Stimulated activated CD8-positive, alpha-beta memory T cell treated with anti-CD3 and anti-CD28 coated beads, Interleukin-2, amount 100 ng/mL, for 1 hour (primary cell): ENCODE measurements at places on chromosomes 7 and 10.

DNA sequence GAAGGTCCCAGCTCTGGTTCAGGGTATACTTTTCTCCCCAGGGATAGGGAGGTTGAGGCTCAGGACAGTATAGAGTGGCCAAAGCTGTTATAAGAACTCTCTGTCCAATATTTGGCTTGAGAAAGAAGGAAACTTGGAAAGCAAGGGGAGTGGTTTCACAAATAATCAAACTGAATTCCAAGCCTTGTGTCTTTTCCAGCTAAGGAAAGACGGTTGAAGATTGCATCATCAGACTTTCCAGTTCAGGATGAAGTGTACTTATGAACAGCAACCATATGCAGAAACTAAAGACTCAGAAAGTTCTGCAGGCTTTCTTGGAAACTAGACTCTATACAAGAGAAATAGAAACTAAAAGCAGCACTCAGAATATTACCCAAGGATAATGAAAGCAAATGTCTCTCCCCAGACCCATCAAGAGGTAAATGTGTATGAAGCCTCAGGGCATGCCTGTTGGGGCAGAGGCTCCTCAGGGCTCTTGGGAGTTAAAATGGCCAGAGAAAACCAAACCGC is 46.4 kb downstream of the RAMP3 start:
- no peak for DNase-seq

GRCh38 chr7:8261711-8262695 is at the start of gene ICA1:
ICA1 (minus strand) TSS chr7:8262167; CDS start chr7:8235926, 26,241 bp downstream.
- DNase-seq, result no peak

- no peak for DNase-seq
These were observed 11.2 kb upstream of the GRID1 start for GRCh38 chr10:86377797-86378146.

- no peak for DNase-seq
These were observed 166.2 kb upstream of the CACNA2D1 start for GRCh38 chr7:82609746-82610145.

GRCh38 chr7:112079673-112080072 is 126.5 kb downstream of the DOCK4 start:
- DNase-seq, result no peak

- DNase-seq, result no peak
These were observed 12.5 kb upstream of the COL13A1 start for GRCh38 chr10:69789164-69789576.

DNA sequence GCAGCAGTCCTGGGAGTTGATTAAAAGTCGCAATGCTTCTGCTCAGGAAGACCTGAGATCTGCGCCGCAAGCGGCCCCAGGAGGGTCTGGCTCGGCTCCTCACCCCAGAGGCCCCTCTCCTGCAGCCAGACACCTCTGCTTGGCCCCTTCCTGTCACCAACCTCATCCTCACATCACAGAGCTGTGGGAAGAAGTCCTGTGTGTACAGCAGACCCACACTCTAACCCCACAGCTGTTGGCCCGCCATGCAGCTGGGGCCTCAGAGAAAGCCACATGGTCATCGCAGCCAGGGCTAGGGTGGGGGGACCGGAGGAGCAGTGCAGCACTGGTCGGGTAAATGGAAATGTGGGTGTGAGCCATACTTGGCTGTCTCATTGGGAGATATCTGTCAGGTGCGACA is 97.7 kb downstream of the RGS10 start:
- no peak for DNase-seq

DNA sequence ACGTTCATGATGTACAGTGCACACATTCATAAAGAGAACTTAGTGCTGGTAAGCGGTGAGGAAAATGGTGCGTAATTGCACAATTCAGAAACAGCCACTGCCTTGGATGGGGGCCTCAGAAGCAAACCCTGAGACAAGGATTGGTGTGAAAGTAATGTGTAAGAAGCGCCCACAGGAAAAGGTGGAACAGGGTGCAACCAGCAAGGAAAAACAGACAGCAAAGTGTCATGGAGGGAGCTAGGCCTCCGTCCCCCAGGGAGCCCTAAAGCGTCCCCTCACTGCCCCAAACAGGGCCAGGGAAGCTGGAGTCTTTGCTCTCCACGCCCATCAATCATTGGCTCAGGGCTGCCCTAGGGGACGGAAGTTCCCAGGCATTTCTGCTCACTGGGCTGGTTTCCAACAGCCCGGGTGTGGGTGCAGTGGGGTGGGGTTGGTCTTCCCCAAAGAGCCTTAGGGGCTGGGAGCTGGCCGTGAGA is 9.6 kb upstream of the C10orf105 start:
- DNase-seq, result no peak

- no peak for DNase-seq
These were observed 166.0 kb upstream of the MDFIC start for GRCh38 chr7:114755856-114756255.

GRCh38 chr7:39882148-39882784 is 67.8 kb upstream of the CDK13 start:
- DNase-seq, result no peak

GRCh38 chr10:103767756-103768155 is 87.6 kb downstream of the SH3PXD2A start:
- no peak for DNase-seq

GRCh38 chr7:110766864-110767263 is 324.1 kb upstream of the LRRN3 start:
- no peak for DNase-seq

- DNase-seq, result no peak
These were observed 55.3 kb downstream of the RASGEF1A start for GRCh38 chr10:43211431-43212042.

DNA sequence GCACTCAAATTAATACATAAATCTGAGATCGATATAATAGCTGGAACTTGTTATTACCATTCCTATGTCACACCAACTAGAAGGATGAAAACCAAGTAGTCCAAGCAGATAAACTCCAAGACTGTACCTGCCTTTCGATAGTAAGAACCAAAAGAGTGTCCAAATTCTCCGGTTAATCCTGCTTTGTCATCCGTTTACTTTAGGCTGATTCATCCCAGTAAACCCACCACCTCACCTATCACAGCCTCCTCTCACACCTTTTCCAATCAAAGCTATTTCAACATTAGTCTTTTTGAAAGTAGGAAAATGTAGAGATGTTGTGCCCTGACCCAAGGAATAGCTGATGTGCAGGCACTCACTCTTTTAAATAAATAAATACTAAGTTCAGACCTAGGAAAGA is 177.2 kb downstream of the CTNNA3 start:
- DNase-seq, result no peak

- no peak for DNase-seq
These were observed 168.8 kb downstream of the TMEM26 start for GRCh38 chr10:61284222-61284890.

DNA sequence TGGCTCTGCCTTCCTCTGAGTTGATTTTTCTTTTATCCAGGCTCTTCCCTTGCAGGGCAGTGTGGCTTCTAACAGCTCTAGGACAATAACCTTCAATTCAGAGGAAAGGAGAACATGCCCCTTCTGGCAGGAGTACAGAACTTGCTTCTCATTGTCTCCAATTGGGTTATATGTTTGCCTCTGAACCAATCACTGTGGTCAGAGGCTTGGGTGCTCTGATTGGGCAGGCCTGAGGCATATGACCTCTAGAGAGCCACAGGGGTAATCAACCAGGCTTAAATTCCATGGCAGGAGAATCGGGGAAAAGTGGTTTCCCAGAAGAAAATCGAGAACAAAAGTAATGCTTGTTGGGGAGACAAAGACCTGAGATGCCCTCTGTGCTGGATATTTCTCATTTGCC is 240.0 kb downstream of the REEP3 start:
- no peak for DNase-seq

GRCh38 chr7:25448301-25448700 is 220.0 kb upstream of the NPVF start:
- DNase-seq, result no peak

DNA sequence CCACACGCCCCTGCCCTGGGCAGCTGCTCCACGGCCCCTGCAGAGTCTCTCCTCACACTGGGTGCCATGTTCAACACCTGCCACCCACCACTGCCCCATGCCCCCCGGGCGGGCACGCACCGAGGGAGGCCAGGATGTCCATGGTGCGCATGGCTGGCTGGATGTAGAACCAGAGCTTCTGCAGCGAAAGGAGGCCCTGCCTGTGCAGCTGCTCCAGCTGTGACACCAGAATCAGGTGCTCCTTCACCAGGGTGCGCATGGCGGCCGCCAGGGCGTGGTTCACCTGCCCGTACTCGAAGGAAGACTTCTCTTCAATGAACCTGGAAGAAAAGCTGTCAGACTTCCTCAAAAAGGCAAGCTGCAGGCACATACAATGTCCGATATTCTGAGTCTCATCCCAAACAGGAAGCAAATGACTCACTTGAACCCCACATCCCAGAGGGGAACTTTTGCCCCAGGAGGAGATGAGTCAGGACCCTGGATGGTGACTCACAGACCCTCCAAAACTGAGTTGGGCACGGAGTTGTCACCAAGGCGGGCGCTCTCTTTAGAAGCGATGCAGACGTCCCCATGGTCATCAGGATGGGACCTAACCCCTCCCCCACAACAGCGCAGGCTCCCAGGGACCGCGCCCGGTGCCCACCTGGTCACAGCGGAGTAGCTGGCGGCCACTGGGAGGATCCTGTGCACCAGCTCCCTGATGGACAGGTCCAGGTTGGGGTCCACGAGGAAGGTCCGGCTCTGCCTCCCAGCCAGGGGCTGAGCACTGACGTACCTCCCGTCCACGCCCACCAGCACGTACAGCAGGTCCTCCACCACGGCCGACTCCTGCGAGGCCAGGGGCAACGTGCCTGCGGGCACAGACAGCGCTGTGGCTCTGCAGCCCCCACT is 15.5 kb downstream of the TUBGCP2 start:
- DNase-seq, result no peak

DNA sequence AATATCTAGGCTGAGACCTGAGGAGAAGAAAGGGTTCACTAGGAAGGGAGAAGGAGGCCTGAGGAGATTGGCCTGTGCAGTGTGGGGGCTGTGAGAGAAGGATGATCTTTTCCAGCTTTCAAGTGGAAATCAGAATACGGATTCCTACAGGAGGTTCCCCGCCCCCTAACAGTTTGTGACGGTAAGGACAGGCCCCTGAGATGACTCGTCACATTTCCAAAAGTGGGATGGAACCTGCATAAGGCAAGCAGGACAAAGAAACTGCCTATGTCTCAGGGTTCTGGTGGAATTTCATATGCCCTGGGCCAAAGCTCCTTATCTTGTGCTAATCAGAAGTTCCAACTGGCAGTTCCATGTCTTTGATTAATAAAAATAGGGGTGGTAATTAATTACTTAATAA is 275.6 kb downstream of the SNX10 start:
- no peak for DNase-seq

DNA sequence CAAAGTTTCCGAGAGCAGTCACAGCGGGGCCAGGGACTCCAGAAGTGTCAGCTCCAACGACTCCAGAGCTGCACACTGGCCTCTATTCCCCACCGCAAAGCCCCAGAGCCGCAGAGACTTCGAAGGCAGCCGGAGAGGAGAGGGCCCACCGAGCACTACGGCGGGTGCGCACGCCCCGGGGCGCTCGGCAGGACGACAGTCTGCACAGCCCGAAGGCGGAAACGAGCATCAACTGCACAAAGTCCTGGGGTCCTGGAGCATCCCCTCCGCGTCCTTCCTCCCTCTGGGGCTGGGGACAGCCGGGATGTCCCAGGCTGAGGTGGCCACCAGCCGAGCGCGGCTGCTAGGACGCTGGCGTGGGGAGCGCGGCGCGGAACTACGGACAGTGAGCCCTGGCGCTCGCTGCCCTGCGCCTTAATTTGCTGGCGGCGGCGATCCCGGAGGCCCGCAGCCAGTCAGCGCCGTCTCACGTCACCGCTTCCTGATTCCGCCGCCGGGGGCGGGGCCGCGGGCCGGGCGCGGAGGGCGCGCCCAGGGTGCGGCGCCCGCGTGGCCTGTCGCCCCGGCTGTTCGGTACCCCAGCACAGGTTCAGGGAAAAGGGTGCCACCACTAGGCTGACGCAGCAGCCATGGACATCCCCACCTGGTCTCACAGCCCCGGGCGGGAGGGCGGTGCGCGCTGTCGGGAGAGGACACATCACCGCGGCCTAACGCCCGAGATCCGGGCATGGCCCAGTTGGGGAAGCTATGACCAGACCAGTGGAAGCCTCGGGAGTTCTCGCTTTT is at the start of gene TBX20:
Gene TBX20 (minus strand): TSS at position 391 of the 786 bp plus-strand sequence. CDS start 480 bp downstream, outside the sequence.
- no peak for DNase-seq

GRCh38 chr10:132240156-132240555 is 53.4 kb downstream of the DPYSL4 start:
- no peak for DNase-seq

- no peak for DNase-seq
These were observed 129.4 kb downstream of the SFMBT2 start for GRCh38 chr10:7281429-7281828.

GRCh38 chr7:144853542-144853941 is 17.7 kb upstream of the TPK1 start:
- DNase-seq, result no peak

GRCh38 chr10:130368761-130369560 is 232.8 kb downstream of the GLRX3 start:
- DNase-seq, result no peak

DNA sequence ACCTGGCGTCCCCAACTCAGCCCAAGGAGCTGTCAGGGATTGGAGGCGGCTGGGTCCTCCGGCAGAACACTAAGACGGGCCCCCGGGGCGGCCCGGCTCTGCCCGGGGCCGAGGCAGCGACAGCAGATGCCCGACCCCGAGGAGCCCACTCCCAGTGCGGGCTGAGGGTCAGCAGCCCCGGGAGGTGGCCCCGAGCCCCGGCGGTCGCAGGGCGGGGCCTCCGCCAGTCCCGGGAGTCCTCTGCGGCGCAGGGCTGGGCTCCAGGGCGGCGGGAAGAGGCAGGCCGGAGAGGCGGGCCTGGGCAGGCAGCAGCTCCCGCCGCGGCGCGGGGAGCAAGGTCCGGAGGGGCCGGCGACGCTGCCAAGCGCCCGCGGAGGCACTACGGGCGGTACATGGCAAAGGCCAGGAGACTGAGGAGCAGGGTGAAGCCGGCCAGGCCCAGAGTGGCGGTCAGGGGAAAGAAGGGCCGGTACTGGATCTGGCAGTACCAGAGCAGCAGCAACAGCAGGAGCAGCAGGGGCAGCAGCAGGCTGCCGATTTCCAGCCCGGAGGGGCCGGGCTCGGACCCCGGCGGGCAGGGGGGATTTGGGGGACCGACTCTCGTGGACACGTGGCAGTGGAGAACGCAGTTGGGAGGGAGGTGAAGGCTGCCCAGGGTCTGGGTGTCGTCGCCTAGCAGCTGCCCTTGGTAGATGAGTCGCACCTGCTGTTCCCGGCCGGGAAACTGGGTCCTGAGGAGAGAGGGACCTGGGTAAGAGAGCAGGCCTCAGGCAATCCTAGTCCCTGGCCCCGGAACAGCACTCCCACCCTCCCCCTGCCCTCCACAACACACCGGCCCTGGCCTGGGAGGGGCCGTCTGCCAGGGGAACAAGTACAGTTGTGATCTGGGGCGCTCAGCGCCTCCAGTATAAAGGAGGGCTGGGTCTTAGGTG is 827 bp upstream of the FASTK start:
- DNase-seq, result no peak

DNA sequence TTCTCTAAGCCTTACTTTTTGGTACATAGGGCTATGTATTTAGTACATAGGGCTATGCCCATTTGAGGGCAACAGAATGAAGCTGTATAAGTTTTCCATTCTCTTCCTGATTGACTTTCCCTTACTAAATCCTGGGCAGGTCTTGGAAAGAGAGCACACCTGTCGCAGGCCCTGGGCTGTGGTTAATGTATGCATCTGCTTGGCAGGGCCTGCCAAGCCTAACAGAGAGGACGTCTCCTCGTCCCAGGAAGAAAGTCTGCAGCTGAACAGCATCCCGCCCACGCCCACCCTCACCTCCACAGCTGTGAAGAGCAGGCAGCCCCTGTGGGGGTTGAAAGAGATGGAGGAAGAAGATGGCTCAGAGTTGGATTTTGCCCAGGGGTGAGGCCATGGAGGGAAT is 8.9 kb upstream of the PVRIG start:
- no peak for DNase-seq

GRCh38 chr10:129854796-129855705 is 109.0 kb downstream of the EBF3 start:
- no peak for DNase-seq

- DNase-seq, result no peak
These were observed 91.6 kb downstream of the DNMBP start for GRCh38 chr10:99917963-99918825.
